Naive thymus-derived CD8-positive, alpha-beta T cell (primary cell): ENCODE measurements at places on chromosomes 5 and 9. TPM values are rescaled to one million over a fixed set of nuclear protein-coding genes. Genes with fewer than 3 reads are reported as not detected.

DNA sequence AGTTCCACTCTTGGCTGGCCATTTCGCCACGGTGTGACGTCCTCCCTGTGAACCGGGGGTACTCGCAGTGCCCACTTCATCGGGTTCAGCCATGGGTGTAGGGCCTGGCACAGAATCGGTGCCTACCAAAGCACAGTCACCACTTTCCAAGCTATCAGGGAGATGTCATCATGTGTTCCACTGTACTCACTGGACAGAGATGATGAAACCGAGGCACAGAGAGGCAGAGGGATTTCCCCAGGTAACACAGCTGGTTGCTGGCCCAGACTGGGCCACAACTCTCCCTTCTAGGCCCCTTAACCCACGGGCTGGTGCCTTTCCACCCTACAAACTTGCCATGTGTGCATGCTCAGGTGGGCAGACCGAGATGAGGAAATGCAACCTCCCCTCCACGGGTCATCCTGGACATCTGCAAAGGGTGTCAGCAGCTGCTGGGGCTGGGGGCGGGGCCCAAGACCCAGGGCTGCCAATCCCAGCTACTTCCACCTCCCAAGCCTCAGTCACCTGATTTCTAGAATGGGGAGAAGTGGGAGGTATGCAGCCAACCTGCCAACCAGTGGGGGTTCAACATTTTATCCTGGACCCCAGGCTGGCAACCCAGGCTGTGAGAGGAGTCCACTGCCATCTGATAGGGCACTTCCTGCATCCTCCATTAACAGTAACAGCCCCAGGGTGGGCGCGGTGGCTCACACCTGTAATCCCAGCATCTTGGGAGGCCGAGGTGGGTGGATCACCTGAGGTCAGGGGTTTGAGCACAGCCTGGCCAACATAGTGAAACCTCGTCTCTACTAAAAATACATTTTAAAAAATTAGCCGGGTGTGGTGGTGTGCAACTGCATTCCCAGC is 893 bp upstream of the SH2D3C start:
- DNase-seq = no peak

DNA sequence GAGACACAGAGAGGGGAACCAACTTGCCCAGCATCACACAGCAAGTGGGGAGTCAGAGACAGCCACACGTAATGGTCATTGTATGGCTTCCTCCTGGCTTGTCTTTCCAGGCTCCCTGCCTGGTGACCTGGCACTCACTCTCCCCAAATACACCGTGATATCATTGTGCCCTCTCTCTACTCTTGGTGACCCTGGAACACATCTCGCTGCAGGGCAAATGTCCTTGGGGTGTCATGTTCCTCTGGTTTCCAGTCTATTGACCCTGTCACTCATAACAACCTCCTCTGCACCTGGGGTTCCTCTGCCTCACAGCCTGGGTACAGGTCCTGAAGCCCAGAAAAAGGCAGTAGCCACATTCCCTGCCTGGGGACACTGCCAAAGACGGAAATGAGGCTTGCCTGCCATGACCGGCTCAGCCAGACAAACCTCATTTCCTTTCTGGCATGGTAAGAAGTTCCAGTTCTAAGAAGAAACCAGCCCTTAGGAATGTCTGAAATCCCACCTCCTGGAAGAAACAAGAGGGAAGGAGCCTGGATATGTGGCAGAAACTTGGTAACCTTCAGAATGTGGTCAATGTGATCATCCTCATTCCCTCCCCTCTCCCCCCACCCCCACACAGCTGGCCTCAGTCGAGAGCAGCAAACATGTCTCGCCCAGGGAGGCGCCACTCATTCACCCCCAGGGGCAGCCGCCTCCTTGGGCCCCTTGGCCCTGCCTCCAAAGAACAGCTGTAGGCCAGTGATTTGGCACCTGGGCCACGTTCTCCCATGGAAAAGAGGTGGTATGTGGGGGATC is 30.6 kb upstream of the SMU1 start:
- no peak for DNase-seq

- DNase-seq = no peak
These were observed 44.2 kb downstream of the GDA start for GRCh38 chr9:72193478-72193881.

DNA sequence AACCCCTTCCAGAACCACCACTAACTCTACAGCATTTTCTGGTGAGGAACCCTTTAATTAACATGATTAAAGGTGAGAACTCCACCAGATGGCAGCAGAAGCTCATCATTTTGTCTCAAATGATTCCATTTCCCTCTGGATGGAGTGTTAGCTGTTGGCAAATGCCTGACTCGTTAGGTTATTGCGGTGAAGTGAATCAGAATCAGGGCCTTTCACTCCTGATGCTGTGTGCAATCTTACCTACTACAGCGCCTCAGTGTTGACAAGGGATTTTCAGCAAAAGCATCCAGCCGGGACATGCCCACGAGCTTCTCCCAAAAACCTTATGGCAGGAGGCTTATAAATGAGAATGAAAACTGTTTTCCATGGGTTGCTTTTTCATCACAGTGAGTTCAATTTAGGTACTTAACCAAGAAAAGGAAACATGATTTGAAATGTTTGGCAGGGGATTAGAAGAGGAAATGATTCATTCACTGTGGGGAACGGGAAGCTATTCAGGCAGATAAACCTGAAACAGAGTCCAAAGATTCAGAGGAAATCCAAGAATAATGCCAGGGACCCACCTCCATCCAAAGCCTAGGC is 48.0 kb upstream of the CAST start:
- peak; percentile 50 for DNase-seq

ADCY2 gene
- not detected for polyA plus RNA-seq

KCNIP1 gene
- not detected for polyA plus RNA-seq
